GM23338 (cell line): ENCODE measurements at places on chromosomes 3 and 15. TPM values are rescaled to one million over a fixed set of nuclear protein-coding genes. Genes with fewer than 3 reads are reported as not detected.

The EXD1 gene
- total RNA-seq, result 0.07 TPM in 1 of 2 replicates, not detected in the other

The GHRL gene
- not detected in 2 replicates for total RNA-seq

The UNC13C gene
- 0.03 and 0.58 TPM in 2 replicates for total RNA-seq

The PDZRN3 gene
- total RNA-seq, result 11.0 and 14.0 TPM in 2 replicates

The MAP1A gene
- total RNA-seq, result 2.0 and 2.3 TPM in 2 replicates

The PRTG gene
- 2.3 and 3.4 TPM in 2 replicates for total RNA-seq

The C3orf70 gene
- 1.1 and 1.5 TPM in 2 replicates for total RNA-seq

The GOLGA8O gene
- not detected in 2 replicates for total RNA-seq

The EBLN2 gene
- 9.3 and 9.9 TPM in 2 replicates for total RNA-seq

The GOLGA8T gene
- 0.42 and 0.54 TPM in 2 replicates for total RNA-seq
